T-cell (primary cell): ENCODE measurements at places on chromosomes 1 and 21. TPM values are rescaled to one million over a fixed set of nuclear protein-coding genes. Genes with fewer than 3 reads are reported as not detected.

CCDC185 gene
- total RNA-seq = not detected

DNA sequence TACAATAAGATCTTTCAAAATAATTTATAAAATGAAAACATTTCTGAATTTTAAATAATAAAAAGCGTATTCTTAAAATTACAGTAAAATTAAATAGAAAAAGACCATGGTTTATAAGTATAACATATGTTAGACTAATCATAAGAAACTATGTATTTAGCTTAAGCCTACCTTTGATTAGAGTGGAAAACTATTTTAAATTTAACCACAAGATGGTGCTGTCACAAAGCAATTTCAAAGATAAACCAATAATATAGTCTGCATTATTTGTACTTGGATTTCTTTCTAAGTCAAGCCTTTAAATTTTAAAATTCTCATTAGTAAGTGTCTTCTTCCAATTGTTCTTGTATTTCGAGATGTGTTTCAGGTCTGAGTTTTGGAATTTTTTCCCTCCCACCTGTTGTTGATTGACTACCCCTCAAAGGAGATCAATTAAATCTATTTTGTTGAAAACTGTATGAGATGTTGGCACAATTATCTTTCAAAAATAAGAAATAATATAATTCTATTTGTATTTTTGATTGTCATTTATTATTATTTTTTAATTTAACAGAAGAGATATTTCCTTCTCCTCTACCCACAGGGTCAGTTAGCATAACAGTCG, 459.8 kb downstream of the KCNT2 start:
- no peak for DNase-seq
- H3K4me1 ChIP-seq = no peaks in the 10 kb centered on the region
- no peak overlapping the region for H3K4me3 ChIP-seq
- H3K27me3 ChIP-seq = no peaks in the 10 kb centered on the region

- peaks cover 28% of the 10 kb centered on the region for H3K4me1 ChIP-seq
- H3K27ac ChIP-seq = no peak overlapping the region
- H3K27me3 ChIP-seq = no peaks in the 10 kb centered on the region
- no peaks in the 10 kb centered on the region for H3K36me3 ChIP-seq
Measured at GRCh38 chr1:221715321-221716169, 26.3 kb downstream of the DUSP10 start.

GRCh38 chr1:201774983-201775344, 54.0 kb upstream of the IPO9 start:
- no peak overlapping the region for H3K27ac ChIP-seq
- no peaks in the 10 kb centered on the region for H3K4me1 ChIP-seq
- H3K4me3 ChIP-seq = no peak overlapping the region
- no peaks in the 10 kb centered on the region for H3K36me3 ChIP-seq
- no peak for DNase-seq

DNA sequence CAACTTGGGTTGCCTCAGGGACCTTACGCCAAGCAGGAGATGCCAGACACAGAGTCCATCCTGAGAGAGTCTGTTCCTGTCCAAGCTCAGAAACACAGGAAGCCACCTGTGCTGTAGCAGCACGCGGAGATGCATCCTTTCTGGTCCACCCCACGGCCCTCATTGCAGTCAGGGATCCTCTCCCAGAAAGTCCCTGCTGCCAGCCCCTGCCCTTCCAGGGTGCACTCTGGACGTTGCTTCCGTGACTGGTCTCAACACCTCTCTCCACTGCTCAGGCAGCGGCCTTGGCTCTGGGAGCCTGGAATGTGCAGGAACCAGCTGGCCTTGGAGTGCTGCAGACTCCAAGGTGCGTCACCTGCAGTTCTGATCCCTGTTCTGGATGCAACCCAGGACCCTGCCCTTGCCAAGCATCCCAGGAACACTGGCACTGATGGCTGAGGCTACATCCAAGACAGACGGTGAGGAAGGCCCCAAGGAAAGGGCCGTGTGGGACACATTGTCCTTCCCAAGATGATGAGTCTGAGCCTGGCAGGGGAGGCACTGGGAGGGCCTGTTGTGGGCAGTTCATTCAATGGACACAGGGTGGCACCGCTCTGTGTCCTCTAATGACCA, 21.7 kb upstream of the COL6A1 start:
- no peaks in the 10 kb centered on the region for H3K4me1 ChIP-seq
- no peak for DNase-seq
- H3K4me3 ChIP-seq = no peak overlapping the region
